ENCODE measurements at places on chromosomes 7 and 10.

DNA sequence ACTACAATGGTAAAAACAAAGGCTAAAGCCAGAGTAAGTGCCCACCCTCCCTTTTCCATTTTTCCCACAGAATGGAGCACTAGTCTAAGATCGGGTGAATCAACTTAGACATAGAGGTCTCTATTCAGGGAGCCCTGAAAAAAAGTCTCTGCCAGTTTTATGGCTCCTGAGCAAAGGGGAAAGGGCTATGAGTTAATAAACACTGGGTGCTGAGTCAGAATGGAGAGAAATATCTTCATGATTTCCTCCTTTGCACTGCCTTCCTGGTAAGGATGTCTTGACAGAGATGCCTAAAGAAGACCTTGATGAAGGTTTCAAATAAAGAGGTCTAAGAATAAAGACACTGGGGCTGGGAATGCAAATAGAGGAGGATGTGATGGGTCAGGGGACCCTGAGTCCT is 607.4 kb upstream of the MBL2 start:
- DNase-seq, result no peak

DNA sequence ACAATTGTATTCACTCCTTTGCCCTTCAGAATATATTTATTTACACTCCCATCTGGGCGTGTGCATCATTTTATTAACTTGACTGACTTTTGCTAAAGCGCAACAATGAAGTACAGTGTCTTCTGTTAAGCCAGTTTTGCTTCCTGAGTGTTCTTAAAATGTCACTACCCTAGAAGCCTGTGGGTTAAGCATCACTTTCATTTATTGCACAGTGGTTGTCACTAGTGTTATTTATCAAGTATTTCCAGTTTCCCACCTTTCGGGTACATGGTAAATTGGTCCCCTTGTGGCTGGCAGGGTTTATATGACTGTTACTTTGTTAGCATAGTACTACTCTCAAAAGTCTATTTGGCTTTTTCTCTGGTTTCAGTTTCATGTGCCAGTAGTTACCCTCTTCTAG is 3.3 kb downstream of the HILPDA start:
- no peak for DNase-seq

- DNase-seq, result peak; percentile 93
Observed at GRCh38 chr7:158549616-158550393, 37.8 kb downstream of the PTPRN2 start.

- DNase-seq, result peak; percentile 58
Observed at GRCh38 chr10:119541459-119542356, 811 bp downstream of the RGS10 start.

DNA sequence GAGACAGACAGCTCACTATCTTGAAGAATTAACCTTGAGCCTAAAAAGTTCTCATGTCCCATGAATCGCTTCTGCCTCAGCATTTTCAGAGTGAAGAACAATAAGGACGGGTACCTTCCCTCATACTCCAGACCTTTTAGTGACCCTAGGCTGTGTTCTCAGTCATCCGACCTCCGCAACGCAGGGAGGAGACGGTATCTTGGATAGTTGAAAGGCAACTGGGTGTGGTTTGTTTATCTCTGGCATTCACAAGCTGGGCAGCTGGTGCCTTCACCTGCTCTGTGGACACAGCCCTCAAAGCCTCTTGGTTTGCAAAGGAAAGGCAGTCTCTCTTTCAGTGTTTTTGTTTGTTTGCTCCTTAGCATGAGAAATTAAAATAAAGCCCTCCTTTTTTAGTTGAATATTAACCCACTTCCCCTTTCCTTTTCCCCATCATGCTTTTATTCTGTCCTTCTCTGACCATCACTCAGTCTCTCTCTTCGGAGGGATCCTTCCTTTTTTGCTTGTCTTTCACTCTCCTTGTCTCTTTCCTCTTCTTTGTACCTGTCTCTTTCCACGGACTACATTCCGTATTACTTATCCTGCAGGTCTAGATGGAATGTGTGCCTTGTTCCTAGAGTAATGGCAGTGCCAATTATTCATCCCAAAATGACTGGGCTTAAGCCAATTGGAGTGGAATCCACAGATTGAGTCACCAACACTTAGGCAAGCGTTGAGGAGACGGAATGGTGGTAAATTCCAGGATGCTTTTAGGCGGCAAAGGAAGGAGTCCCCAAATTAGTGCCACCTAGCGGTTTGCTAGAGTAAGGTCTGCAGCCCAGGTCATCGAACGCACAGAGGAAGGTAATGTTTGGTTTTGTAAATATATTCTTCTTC is 45.8 kb downstream of the PRR15 start:
- peak; percentile 40 for DNase-seq

GRCh38 chr7:142801601-142802295 is 31.0 kb downstream of the PRSS2 start:
- no peak for DNase-seq

Data from H7 (cell line).